ENCODE measurements at places on chromosomes 2 and 18.

- DNase-seq = no peak
Measured at GRCh38 chr2:162196638-162197037, 44.6 kb upstream of the GCG start.

DNA sequence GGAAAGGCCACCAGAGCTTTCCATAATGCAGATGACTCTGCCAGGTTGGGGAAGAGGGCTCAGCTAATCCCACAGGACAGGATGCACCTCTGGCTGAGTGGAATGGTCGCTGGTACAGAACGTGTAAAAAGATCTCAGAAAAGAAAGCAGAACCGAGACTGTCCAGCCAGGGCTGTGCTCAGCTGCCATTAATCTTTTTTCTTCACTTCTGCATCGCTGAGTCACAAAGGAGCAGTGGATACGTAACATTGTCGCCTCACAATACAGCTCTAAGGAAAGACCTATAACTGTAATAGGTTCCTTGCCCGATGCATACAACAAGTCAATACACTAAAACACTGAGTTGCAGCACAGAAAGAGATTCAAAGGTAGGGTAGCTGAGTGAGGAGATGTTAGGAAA is 354.2 kb downstream of the EN1 start:
- no peak for DNase-seq

DNA sequence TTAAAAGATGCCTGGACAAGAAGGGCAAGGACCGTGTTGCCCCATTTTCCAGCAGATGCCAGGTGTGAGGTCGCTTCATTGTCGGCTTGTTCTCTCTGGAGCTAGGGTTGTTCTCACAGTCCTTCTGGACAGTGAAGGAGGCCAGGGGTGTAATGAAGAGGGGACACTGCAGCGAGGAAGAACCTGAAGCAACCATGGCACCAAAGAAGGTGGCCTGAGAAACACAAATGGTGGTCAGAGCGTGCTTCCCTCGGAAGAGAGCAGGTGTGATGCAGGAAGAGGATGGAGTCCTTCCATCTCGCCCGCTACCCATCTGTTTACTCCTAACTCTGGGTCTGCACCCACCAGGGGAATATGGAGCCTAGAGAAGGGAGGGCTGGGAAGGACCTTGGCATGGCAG is 50.3 kb upstream of the TWIST2 start:
- DNase-seq = no peak

- no peak for DNase-seq
Measured at GRCh38 chr2:42795841-42796301, 3.5 kb upstream of the HAAO start.

DNA sequence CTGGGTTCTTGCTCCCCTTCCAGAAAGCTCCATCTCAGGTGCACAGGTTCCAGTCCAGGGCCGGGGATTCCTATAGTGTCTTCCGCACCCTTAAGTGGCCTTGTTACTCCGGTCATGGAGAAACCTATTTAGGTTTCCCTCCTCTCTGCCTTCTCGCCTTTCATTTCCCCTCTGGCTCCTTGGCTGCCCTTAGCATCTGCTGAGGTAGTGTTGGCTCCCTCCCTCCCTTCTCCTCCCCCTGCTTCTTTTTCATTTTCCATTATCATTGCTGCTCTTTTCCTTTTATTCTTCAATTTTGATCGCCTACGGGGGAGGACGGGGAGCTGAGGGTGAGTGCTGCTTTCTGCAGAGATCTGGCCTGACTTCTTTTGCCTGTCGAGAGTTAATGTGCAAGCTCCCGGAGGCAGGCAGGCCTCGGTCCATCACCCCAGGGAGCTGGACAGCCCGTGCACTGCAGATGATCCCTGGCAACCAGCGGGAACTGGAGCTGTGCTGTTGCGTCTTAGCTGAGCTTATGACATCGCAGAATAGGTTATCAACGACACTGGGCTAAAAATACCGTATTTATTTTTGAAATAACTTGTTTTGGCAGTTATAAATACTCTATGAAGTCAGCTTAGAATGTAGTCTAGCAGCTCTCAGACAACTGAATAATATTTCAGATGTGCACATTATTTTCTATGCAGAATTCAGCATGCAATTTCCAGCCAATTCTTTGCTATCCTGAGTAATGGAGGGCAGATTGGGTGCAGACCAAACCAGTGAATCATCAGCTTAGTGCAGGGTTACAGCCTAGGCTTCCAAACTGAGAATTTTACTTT is 141.9 kb downstream of the SLC4A3 start:
- no peak for DNase-seq

DNA sequence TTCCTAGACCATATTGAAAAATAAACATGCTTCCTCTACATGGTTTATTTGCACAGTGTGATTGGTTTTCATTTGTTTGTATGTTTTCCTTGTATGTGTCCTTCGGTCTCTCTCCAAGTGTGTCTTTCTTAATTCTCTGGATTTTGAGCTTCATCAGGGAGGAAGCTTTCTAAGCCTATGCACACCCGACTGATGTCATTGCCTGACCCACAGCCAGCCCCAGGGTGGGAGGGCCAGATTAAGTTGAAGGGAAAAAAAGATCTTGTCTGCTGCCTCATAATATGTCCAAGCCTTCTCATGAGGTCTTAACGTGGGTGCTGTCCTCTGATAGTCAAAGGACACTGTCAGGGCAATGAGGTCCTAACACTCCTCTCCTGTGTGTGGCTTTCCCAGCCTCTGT is 115.2 kb downstream of the MARCHF4 start:
- no peak for DNase-seq

GRCh38 chr2:39567507-39567906 is 98.2 kb upstream of the TMEM178A start:
- DNase-seq = no peak

DNA sequence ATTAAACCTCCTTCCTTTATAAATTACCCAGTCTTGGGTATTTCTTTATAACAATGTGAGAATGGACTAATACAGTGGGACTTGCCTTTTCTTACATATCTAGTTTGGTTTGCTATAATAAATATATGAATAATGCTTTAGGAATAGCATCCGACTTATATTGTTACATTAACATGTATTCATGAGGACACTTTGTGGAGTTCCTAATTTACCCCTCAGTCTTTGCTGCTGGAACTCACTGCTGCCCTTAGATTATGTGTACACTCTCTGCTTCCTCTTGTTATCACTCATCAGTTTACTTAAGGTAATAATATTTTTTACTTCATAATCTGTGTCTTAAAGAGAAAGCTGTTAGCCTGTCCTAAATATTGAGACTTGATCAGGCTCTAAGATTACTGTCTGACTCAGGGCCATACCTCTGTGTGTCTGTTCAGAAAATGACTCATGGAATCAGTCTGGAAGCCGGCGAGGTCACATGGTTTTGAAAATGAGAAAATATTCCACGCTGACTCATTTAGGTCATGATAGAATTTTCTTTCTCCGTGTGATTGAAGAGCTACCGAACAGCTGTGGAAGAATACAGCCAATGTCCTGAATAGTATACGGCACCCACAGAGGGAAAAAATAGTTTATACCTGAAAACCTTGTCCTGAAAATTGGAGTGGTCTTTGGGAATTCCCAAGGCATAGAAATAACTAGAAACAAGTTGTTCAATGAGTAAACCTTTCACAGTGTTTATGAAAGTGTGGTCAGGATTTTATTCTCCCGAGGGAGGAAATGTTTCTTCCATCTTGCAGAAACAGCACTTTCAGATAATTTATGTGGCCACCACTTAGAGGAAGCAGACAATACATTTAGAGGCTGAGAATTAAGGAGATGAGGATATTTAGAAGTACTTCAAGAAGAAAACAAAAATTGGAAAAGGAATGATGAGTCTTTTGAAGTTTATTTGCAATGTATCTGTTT is 156.4 kb downstream of the DSEL start:
- no peak for DNase-seq

- DNase-seq = no peak
Measured at GRCh38 chr2:121161272-121161671, 123.7 kb downstream of the TFCP2L1 start.

- no peak for DNase-seq
Measured at GRCh38 chr2:119266091-119266589, 42.5 kb downstream of the STEAP3 start.

GRCh38 chr2:106272216-106272807 is 78.2 kb upstream of the UXS1 start:
- DNase-seq = no peak

- no peak for DNase-seq
Measured at GRCh38 chr2:196992466-196992865, 66.0 kb upstream of the PGAP1 start.

DNA sequence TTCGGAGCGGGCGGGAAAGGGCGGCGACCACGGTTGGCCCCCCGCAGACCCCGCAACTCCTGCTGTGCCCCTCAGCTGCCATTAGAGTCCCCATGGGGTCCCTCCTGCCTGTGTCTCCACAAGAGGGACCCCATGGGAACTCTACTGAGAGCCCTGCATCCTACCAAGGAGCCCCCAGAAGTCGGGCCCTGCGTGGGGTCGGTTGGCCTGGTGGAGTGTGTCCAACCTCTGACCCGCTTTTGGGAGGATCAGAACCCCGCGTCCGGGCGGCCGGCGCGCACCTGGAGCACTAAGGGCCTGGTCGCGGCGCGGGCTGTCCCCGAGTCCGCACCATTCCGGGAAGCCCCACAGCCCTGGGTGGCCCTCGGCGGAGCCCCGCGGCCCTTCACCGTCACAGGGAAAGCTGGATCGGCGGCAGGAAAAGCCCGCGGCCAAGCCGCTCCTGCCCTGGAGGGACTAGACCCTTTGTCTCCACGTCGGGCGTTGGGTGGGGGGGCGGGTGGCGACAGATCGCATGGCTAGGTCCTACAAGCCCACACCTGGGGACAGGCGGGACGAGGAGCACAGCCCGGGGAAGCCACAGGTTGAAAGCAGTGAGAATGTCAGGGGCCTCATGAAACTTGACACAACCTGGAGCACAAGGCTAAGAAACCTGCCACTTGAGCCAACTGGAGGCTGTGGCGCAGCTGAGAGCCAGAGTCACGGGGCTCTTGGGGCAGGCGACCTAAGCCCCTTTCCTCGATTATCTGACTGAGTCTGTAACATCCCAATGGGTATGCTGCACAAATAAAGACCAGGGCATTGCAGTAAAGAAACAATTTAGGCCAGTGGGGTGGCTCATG is 11.2 kb upstream of the CXXC1 start:
- no peak for DNase-seq

DNA sequence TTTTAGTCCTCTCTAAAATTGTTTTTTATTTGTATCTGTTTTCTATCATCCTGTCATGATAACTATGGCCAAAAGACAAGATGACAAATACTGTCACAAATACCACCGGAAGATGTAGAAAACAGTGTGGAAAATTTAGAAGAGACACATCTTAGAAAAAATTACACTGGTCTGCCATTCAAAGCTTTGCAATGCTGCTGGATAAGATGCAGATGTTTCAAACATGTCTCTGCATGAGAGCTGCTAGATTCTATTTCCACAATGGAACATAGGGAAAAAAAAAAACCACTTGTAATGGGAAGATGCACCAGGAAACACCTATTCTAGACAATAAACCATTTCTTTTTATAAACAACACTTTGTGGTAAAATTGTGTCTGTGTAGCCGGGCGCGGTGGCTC is 5.8 kb upstream of the TAF1B start:
- DNase-seq = no peak

GRCh38 chr2:71174207-71174606 is 43.8 kb downstream of the MPHOSPH10 start:
- no peak for DNase-seq

GRCh38 chr2:111226876-111227700 is 106.4 kb downstream of the BCL2L11 start:
- DNase-seq = no peak

DNA sequence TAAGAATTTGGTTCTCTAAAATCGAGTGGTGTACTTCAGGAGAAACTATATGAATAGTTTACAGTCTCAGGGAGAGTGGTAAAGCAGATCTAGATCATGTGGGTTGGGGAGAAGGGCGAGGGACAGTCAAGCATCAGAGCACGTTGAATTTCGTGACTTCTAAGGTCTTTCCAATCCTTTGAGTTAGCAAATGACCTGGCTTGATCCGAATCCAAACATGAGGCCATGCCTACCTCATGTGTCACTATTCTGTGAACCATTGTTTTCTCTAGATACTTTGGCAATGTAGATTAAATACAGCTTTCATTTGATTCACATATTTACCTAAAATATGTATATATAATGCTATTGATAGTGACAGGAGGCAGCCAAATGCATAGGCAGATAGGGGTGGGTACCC is 674.9 kb downstream of the NYAP2 start:
- DNase-seq = no peak

GRCh38 chr2:64393383-64394010 is 60.5 kb upstream of the LGALSL start:
- no peak for DNase-seq

DNA sequence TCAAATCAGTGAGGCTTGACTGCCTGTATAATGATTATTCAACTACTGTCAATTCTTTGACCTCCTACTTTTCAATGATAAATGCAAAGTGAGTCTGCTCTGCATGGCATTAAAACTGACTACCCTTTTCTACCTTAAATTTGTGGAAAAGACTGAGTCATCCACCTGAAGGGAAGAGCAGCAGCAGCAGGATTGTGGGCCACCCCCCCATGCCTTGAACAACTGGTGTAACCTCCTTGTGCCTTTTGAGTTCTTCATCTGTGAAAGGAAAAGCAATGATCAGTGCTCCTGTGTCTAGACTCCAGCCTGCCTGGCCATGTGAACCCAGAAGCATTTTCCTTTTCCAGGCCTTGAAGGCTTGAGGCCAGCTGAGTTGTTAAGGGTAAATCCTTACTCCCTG is 102.9 kb downstream of the OSR1 start:
- no peak for DNase-seq

DNA sequence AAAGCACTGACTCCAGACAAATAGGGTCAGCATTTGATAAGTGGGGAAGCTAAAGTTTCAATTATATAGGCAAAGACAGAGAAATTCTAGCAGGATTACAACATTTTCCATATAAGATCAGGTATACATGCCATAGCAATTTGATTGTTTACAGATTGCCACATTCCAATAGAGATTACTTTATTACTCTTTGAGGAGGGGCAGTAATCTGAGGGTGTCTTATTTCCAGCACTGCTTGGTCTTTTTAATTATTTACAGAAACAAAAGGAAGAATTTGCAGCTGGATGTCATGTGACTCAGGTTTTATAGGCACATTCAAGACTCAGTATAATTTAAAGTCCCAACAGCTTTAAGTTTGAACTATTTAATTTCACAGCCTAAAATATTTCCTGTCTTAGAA is 42.5 kb upstream of the GPR39 start:
- DNase-seq = no peak

DNA sequence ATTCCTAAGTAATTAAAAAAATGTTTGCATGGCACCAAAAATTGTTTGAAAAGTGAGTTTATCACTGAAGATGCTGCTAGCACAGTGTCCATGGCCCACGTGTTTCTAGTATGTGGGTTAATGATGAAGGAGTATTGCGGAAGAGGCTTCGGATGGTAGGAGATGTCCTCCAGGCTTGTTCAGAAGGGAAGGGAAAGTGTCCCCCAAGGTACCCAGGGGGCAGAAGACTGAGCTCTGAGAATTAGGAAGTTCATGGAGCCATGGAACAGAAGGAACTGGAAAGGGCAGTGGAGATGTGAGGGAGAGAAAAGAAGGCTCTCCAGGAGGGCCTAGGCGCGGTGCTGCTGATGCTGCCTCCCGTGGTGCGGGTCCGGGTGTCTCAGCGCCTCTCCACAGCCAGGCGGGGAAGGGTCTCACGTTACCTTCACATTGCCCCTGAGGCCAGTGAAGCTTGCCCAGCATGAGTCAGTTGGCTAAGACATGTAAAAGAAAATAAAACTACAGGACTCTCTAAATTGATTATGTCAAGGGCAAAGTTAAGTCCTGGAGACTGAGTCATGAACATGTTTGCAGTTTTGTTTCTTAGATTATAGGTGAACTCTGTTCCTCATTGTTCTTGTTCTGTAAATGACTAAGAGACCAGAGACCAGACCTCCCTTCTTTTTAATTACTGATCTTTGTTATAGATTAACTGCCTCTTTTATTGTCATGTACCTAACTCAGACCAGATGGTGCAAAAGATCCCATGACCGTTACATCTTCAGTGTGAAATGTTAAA is 89.0 kb downstream of the MTCL1 start:
- DNase-seq = no peak

Measured in GM18507 (cell line).